ENCODE measurements at places on chromosomes 4 and X.

DNA sequence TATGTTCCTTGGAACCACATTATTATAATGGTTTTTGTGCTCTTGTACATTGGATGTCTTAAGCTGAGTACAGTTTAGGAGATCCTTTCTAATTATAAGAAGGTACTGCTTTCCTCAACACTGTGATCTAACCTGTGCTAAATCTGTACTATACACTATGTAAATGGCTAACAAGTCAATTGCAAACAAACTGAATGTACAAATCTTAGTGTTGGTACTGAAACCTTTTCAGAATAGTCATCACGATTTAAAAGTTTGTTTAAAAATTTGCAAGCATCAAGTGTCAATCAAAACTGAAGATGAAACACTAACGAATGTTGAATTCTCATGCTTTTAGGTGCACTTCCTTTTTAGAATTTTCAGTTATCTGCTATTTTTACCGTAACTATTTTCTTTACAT is 2090.4 kb upstream of the TENM3 start:
- DNase-seq = no peak

DNA sequence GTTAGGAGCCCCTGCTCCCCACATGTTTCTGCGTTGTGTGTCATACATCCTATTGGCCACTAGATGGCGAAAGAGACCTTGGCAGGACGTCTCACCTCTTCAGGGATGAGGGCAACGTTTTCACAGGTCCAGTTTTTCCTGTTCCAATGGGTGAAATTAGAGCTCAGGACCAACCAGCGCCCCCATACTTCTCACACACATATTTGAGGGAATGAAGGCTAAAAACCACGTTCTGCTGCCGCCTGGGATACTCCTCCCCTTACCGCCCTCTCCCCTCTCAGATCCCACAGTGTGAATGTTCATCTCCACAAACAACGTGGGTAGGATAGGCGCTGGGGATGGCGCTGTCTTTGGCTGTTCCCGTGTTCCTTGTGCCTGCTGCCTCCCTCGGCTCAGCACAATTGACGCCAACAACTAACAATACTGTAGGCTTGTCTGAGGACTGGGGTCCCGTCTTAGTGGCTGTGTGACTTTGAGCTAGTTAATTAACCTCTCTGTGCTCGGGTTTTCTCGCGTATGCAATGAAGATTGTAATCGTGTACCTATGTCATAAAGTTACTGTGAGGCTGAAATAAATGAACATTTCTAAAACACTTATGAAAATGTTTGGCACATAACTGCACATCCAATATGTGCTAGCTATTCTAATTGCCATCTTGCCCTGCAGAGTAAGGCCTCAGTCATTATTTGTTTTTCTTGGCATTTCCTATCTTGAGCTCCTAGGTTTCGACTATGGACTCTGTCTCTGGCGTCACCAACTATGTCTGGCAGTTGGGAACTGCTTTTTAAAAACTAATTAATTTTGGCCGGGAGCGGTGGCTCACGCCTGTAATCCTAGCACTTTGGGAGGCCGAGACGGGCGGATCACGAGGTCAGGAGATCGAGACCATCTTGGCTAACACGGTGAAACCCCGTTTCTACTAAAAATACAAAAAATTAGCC is 181.3 kb upstream of the STK26 start:
- peak; percentile 53 for DNase-seq

GRCh38 chr4:172404676-172405075 is 591.5 kb downstream of the GALNTL6 start:
- DNase-seq = no peak

DNA sequence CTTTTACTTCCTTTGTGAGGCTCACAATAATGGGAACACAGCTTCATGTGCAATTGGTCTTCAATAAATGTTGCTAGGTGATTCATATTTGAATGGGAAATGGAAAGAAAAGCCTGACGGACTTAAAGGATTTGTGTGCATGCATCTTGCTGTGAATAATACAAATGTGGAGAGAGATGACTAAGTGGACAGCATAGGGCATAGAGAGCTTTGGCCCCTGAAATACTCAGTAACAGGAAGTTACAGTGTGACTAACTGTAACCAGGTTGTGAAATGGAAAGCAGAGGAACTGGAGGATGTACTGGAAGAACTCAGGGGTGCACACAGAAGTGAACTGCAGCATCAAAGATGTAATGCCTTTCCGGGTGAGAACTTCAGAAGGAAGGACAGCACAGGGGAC is 206.7 kb downstream of the MGST2 start:
- DNase-seq = peak; percentile 43

DNA sequence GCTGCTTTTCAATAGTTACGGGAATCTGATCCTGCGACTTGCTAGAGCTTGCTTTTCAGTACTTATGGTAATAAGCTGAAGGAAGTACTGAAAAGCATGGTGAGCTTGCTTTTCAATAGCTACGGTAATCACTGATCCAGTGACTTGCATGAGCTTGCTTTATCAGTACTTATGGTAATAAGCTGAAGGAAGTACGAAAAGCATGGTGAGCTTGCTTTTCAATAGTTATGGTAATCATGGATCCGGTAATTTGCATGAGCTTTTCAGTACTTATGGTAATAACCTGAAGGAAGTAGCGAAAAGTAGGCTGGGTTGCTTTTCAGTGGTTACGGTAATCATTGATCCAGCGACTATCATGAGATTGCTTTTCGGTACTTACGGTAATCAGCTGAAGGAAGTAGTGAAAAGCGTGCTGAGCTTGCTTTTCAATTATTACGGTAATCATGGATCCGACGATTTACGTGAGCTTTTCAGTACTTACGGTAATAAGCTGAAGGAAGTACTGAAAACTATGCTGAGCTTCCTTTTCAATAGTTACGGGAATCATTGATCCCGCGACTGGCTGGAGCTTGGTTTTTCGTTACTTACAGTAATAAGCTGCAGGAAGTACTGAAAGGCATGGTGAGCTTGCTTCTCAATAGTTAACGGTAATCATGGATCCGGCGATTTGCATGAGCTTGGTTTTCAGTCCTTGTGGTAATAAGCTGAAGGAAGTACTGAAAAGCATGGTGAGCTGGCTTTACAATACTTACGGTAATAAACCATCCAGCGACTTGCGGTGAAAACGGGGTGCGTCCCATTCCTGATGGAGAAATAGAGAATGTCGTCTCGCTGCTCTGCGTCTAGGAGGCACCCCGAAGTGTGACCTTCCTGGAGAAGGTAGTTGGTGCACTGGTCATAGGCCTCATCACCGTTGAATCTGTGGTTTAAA is 6.5 kb downstream of the CRLF2 start:
- peak; percentile 76 for DNase-seq

GRCh38 chr4:158805635-158806471 is 37.0 kb downstream of the FNIP2 start:
- peak; percentile 49 for DNase-seq

GRCh38 chr4:41461780-41462307 is 76.1 kb upstream of the LIMCH1 start:
- DNase-seq = no peak

DNA sequence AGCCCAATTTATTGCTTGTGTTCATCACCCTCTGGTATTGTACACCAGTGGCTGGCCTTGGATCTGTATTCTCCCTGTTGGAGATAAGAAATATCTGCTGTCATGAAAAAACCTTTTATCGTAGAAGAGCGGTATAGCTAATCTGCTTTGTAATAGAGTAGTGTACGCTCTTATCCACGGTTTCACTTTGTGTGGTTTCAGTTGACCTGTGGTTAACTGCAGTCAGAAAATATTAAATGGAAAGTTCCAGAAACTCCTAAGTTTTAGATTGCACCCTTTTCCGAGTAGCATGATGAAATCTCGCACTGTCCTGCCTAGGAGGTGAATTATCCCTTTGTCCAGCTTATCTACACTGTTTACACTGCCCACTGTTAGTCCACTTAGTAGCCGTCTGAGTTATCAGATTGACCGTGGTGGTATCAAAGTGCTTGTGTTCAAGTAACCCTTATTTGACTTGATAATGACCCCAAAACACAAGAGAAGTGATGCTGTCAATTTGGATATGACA is 42.4 kb downstream of the KDM6A start:
- DNase-seq = no peak

DNA sequence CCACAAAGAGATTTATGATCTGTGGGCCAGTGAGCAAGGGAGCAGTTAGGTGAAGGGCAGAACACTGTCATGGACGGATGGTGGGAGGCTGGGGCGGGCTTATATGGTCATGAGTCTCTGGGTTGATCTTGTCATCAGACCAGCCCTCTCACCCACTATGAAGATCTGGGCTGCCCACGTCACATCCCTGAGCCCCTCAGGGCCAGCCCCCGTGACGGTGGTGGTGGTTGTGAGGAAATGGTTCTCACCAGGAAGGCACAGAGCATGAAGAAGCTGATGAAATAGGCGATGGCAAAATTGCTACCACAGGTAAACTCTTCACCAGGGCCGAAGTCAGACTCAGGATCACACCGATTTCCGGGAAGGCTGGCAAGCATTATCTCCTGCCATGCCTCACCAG is 11.1 kb upstream of the SYP start:
- DNase-seq = no peak

GRCh38 chrX:115357326-115358120 is 68.0 kb downstream of the LUZP4 start:
- DNase-seq = no peak

DNA sequence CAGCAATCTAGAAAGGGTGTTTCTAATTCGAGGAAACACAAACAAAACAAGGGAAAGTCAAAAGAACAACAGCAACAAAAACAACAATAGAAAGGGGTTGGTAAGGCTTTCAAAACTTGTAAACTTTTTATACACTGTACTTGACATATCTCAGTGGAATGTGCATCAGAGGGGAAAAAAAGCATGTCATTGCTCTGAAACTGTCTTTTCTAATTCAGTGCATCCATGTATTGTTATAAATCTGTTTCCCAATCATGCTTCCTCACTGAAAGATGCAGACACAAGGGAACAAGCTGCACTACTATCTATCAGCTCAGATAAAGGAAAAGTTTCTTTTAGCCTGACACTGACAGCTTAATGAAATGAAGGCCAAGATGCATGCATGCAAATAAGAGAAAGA is 44.2 kb upstream of the PCDH18 start:
- no peak for DNase-seq

- no peak for DNase-seq
Observed at GRCh38 chr4:184287697-184288255, 70.1 kb upstream of the ENPP6 start.

DNA sequence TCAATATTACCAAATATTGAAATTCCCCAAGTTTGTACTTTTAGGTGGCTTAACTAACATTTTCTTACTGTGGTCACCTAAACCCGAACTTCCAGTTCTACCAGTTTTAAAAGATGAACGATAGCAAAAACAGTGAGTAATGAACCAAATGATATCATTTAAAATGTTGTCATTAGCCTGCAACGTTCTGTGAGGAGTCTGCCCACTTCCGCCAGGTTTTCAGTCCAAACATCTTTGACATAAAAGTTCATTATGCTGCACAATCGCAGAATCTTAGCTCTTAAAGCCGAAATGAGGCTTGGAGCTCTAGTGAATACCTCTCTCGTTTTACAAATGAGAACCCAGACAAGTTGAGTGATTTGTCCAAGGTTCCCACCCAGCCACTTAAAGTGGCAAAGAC is 762 bp downstream of the PIGA start:
- DNase-seq = peak; percentile 12

- DNase-seq = no peak
Observed at GRCh38 chrX:29617725-29618124, 597.6 kb upstream of the MAGEB2 start.

- DNase-seq = no peak
Observed at GRCh38 chr4:85952972-85953650, 406.7 kb downstream of the MAPK10 start.

DNA sequence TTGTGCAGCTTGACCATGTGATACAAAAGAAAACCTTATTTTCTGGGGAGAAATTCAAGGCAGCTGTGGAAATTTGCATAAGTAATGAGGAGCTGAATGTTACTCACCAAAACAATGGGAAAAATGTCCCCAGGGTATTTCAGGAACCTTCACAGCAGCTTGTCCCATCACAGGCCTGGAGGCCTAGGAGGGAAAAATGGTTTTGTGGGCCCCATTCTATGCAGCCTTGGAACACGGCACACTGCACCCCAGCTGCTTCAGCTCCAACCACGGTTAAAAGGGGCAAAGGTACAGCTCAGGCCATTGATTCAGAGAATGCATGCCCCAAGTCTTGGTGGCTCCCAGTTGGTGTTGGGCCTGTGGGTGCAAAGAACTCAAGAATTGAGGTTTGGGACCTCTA is 216.1 kb downstream of the MAGEE1 start:
- no peak for DNase-seq

DNA sequence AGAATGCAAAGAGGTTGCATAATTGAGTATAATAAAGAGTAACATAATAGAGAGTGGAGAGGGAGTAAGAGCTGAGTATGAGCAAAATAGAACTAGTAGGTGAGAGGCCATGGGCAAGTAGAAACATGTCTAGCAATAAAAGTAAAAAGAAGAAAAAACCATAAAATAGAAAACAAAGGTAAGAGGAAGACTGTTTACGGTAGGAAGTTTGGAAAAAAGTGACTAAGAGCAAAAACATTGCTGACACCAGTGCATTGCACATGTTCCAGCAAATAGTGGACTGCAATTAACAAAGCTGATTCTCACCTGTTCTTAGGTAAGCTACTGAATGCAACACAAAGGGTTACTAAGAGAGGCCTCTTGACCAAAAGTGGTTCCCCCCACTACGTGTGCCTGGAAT is 202.9 kb downstream of the TEX13A start:
- no peak for DNase-seq

GRCh38 chrX:50996930-50997329 is 86.4 kb downstream of the BMP15 start:
- DNase-seq = no peak

DNA sequence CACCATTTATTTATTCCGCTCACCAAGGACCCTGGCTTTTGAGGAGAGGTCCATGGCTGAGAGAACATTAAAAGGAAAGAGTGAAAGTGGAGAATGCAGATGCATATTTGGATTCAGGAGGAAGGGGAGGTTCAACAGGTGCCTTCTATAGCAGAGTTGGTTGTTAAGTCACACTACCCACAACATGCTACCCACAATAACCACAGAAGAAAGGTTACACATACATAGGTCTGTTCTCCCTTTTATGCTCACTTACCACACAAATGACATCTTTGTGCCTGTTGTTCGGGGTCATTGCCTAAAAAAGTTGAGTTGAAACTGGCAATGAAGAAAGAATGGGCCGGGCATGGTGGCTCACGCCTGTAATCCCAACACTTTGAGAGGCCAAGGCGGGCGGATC is 587.4 kb downstream of the RPA4 start:
- no peak for DNase-seq

DNA sequence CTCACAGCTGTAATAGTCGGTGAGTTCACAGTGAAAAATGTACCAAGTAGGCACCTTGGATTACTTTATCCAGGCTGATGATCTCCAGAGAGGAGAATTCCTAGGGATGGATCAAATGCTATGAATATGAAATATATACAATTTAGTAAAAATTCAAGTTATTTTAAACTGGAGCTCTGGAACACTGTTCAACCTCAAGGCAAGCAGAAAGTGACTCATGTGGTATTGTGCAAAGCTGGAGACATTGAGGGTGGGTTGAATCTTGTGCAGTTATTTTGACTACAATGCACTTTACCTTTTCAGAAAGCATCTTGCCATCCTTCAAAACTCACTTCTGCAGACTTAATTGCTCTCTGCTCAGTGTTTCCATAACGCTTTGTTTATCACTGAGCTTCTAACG is 43.4 kb downstream of the OSTC start:
- no peak for DNase-seq
